ENCODE measurements at places on chromosomes 7 and 10.

GRCh38 chr10:10526846-10527245 lies 490.8 kb upstream of the CELF2 start:
- no peak for DNase-seq

GRCh38 chr7:70334871-70335270 lies 736.6 kb downstream of the AUTS2 start:
- no peak for DNase-seq

DNA sequence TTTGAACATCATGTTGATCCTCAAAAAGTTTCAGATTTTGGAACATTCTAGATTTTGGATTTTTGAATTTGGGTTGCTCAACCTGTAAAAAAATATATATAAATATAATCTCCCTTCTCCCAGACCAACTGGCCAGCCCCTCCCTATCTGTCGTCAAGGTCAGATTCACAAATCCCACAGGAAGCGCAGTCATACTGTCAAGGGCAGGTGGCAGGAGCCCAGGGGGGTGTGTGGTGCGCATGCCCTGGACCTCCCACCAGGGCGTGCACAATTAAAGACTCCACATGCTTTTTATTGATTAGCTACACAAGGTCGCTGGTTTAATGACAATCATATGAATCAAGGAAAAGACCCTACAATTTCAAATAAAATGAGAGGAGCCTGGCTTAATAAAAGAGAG lies 77.0 kb upstream of the EEPD1 start:
- DNase-seq, result no peak

DNA sequence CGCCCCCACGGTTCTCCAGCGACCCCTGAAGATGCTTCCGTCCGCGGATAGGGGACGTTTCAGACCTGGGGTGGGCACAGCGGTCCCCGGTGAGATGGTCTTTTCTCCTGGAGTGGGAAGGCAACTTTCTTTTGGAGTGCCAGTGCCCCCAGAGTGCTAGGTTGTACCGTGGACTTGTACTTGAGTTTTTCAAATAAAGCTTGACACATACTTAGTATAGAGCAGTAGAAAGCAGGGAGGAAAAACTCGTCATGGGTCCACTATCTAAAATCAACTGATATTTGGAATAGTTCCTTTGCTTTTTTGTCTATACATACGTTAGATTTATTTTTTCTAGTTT lies 28.4 kb downstream of the RBM20 start:
- DNase-seq, result no peak

DNA sequence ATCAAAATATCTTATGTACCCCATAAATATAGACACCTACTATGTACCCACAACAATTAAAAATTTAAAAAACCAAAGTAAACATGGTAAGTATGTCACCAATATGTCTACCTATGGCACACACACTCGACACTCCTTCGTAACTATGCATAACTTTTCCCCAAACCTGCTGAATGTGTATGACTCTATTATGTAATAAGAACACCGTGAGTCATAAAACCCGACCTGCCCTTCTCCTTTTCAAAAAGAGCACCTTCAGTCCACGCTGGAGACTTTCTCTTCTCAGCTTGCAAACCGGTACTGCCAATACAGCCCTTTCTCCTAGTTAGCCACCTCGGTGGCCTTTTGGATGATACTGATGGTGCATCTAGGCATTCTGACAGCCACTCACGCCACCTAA lies 186.3 kb downstream of the PRPF18 start:
- no peak for DNase-seq

DNA sequence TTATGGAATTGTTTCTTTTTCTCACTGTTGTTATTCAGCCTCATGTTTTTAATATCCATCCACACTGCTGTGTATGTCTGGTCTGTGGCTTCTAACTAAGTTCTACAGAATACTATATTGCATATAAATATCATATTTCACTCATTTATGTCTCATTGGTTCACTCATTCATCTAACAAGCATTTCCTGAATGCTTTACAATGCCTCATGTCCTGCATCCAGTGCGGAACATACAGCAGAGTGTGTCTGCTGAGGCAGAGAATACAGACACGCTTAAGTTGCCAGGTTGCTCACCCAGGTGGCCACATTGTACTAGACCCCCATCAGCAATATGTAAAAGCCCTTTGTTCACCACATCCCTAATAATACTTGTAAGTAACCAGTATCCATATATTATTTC lies 111.8 kb upstream of the CNTNAP2 start:
- DNase-seq, result no peak

DNA sequence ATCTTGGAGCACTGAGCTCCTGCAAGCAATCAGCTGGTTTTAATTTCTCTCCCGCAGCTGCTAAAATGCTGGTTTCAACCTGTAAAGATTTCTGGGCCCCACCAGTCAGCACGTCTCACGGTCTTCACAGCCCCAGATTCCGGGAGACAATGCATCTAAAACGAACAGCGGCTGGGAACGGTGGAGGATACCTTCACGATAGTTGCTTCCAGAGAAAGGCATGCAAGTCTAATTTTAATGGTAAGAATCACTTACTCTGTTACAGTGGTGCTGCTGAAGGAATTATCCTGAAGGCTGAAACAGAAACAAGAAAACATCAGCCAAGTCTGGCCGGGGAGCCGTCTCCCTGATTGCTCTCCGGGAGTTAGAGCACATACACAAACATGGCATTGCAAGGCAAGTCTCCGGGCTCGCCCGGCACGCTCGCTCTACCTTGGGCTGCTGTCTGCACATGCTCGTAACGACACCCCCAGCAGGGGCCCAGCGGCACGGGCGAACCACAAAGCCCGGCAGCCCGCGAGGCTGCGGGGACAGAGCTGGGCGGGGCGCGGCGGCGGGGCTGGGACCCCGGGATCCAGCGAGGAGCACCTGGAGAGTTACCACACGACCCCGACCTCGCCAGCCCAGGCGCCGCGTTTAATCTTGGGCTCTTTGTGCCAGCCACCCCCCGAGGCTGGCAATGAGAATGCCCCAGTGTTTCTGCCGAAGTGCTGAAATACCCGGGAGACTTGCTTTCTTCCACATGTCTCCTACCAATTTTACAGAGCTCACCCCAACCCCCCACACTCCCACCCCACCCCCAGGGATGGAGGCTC lies at the start of gene FAM13C:
Gene FAM13C (minus strand): TSS at position 406 of the 815 bp plus-strand sequence. CDS start 89 bp downstream, at position 317.
- no peak for DNase-seq

DNA sequence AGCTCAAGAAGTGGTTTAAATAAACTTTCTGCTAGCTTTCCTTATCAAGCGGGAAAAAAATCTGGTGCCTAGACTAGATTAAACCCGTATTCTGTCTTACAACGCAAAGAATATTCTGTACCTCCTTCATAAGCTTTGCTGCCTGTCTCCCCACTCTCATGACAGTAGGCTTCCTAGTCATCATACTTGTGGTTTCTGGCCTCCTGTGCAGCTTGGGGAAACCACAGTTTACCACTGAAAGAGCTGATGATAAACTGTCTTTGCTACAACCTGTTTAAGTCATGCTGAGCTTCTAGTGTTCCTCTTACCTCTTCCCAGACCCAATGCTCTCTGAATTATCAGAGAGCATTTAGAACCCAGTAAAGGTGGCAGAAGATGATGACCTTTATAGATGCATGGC lies 55.0 kb downstream of the PODXL start:
- DNase-seq, result peak; percentile 42

GRCh38 chr7:127820732-127821085 lies 168.7 kb downstream of the SND1 start:
- DNase-seq, result no peak

DNA sequence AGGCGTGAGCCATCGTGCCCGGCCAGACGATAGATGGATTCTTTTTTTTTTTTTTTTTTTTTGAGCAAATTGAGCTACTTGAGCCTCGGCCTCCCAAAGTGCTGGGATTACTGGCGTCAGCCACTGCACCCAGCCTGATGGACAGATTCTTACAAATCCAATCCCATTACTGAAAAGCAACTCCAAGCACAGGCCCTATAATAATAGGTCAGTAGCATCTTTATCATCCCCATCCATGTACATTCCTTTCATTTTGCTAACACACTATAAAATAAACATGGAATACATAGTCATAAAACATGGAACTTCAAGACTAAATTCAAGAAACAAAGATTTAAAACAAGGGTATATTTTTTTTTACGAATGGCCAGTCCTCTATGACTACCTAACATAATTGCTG lies 16.0 kb upstream of the RSBN1L start:
- no peak for DNase-seq

GRCh38 chr7:140479739-140480084 lies 407 bp upstream of the MKRN1 start:
- DNase-seq, result no peak

DNA sequence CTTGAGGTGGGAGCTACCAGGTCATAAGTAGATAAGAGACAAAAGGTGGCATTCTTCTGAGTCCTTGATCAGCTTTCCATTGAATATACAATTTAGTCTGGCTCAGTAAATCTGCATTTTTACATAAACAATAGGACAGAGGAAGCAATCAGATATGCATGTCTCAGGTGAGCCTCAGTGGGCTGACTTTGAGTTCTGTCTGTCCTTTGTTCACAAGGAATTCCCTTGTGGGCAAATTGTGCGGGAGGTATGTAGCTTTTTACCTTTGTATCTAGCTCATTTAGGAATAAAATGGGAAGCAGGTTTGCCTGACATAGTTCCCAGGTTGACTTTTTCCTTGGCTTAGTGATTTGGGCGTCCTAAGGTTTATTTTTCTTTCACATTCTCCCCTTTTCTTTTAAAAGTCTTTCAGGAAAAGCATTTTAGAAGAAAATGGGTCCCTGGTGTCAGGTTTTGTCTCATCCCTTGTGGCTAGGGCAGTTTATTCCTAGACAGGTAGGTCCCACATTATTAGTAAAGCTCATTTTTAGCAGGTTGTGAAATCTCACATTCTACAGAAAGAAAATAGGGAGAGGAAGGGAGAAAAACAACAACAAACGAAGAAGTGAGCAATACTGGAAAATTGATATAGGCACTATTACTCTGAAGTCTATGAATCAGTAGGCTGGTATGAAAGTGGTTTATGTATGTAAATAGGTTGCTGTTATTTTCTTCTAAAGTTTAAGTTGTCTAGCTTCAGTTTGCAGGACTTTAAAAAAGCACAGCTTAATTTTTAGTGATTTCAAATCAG lies 16.5 kb downstream of the SPAM1 start:
- no peak for DNase-seq

GRCh38 chr7:78479348-78479747 lies 680.8 kb downstream of the PHTF2 start:
- no peak for DNase-seq

DNA sequence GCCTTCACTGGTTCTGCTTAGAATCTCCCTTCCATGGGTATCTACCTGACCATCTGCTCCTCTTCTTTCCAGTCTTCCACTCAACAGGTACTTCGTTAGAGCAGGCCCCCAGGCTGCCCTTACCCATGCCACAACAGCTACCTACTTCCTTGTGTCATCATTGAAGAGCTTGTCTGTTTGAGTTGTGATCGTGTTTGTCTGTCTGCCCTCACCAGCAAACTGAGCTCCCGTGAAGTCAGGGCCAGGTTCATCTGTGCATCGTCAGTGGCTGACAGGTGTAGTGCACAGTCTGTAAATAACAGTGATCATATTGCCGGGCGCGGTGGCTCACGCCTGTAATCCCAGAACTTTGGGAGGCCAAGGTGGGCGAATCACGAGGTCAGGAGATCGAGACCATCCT lies 5.0 kb downstream of the NIPSNAP2 start:
- DNase-seq, result no peak

GRCh38 chr10:99661377-99661763 lies 2.1 kb downstream of the ENTPD7 start:
- DNase-seq, result peak; percentile 75

GRCh38 chr7:142908921-142909890 lies 23.7 kb upstream of the TRPV6 start:
- DNase-seq, result no peak

DNA sequence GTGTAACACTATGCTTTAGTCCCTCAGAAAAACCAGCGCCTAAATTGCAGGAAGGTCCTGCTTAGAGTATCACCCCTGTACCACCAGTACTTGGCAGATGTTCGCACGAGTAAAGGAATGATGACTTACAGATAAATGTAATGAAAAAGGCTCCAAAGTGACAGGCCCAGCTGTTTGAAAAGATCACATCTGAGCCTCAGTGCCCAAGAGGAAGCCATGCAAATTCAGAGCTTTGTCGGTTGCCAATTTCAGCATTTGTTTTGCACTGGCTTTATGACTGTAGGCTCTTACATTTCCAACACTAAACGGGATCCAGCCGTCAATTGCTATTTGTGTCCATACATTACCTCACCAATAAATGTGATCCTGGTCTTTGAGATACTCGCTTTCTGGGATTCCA lies 60.6 kb upstream of the GAD2 start:
- no peak for DNase-seq

DNA sequence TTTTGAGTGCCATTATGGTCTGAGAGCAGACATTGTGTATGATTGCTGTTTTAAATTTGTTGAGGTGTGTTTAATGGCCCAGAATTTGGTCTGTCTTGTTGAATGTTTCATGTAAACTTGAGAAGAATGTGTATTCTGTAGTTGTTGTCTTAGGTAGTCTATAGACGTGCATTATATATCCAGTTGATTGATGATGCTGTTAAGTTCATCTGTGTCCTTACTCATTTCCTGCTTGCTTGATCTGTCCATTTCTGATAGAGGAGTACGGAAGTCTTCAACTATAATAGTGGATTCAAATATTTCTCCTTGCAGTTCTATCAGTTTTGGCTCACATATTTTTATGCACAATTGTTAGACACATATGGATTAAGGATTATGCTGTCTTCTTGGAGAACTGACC lies 16.0 kb downstream of the PTPN12 start:
- no peak for DNase-seq

GRCh38 chr7:139591550-139592195 lies 68.2 kb downstream of the CLEC2L start:
- no peak for DNase-seq

GRCh38 chr7:3164380-3164792 lies 120.7 kb upstream of the CARD11 start:
- DNase-seq, result no peak

GRCh38 chr7:20661884-20662283 lies 46.4 kb downstream of the ABCB5 start:
- DNase-seq, result no peak

GRCh38 chr7:79176859-79177477 lies 276.5 kb downstream of the MAGI2 start:
- DNase-seq, result peak; percentile 26

DNA sequence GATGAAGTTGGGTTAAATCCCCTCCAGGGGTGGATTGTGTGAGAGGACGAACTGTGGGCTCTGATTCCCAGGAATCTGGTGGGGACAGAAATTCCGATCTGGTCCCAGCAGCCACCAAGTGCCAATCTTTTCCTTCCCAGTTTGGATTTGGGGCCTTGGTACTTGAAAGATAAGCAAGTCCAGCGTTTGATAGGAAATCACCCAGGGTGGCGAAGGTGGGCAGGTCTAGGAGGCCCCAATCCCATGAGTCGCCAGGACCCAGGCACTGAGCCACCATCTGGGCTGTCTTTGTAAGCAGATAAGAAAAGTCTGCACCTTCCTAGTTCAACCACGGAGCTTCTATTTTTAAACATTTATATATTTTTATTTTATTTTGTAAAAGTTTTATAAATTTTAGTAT lies 122.6 kb upstream of the LSM8 start:
- no peak for DNase-seq

DNA sequence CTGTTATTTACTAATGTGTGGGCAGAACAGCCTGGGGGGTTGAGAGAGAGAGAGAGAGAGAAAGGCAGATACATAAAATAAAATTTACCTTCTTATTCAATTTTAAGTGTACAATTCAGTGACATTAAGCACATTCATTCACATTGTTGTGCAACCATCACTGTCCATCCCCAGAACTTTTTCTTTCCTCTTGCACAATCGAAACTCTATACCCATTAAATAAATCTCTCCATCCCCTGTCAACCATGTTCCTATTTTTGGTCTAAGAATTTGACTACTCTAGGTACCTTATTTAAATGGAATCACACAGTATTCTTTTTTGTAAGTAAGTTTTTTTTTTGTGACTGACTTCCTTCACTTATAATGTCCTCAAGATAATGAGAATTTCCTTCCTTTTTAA lies 181.6 kb downstream of the SND1 start:
- no peak for DNase-seq
